ENCODE measurements at places on chromosomes 7 and 10.

GRCh38 chr10:117339578-117339977 is 35.7 kb downstream of the PDZD8 start:
- H3K4me3 ChIP-seq = no peak overlapping the region
- H3K27me3 ChIP-seq = no peaks in the 10 kb centered on the region
- H3K4me1 ChIP-seq = peaks cover under 1% of the 10 kb centered on the region
- no peaks in the 10 kb centered on the region for H3K36me3 ChIP-seq
- no peak overlapping the region for H3K27ac ChIP-seq
- DNase-seq = no peak

DNA sequence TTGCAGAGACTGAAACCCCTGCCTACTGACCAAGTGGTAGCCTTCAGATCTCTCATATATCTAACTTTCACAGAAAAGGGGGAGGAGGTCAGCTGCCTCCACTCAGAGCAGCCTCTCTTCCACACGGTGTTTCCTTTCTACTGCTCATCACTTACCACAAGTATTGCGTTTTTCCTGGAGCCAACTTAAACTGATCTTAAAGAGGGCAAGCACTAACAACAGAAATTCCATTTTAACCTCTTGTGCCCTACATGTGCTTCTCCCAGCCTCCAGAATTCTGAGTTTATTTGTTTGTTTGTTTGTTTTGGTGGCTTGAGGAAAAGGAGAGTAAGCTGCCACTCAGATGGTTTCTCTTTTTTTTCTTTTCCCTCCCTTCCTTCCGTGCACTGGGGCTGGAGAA is 19.1 kb downstream of the SKIDA1 start:
- peaks cover 26% of the 10 kb centered on the region for H3K4me1 ChIP-seq
- H3K27ac ChIP-seq = no peak overlapping the region
- H3K36me3 ChIP-seq = no peaks in the 10 kb centered on the region
- no peak for DNase-seq
- no peak overlapping the region for H3K4me3 ChIP-seq
- H3K27me3 ChIP-seq = no peaks in the 10 kb centered on the region

- no peak overlapping the region for H3K4me3 ChIP-seq
- H3K27ac ChIP-seq = no peak overlapping the region
- DNase-seq = no peak
- H3K27me3 ChIP-seq = no peaks in the 10 kb centered on the region
- no peaks in the 10 kb centered on the region for H3K36me3 ChIP-seq
Measured at GRCh38 chr7:47634273-47634672, 52.4 kb upstream of the TNS3 start.

GRCh38 chr10:59325116-59325515 is 37.2 kb downstream of the FAM13C start:
- no peaks in the 10 kb centered on the region for H3K4me1 ChIP-seq
- H3K4me3 ChIP-seq = no peak overlapping the region
- no peaks in the 10 kb centered on the region for H3K27me3 ChIP-seq
- no peak overlapping the region for H3K27ac ChIP-seq
- no peaks in the 10 kb centered on the region for H3K36me3 ChIP-seq

DNA sequence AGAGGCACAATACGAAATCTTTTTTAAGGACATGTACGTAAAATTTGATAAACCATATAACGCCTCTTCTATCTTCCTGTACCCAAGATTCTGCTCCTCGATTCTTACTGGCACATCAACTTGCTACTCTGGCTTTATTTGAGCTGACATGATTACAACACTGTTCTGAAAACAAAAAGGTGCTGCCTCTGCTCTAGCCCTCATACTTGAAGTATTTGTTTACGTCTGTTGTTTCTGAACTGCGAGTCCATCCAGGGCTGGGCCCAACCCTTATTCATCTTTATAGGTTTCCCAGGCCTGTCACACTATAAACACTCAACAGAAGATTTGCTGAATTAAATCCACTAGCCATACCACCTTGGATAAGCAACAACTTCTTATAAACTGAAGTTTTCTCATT is 96.2 kb upstream of the SVIL start:
- H3K4me3 ChIP-seq = no peak overlapping the region
- no peaks in the 10 kb centered on the region for H3K36me3 ChIP-seq
- no peak for DNase-seq
- H3K27me3 ChIP-seq = no peaks in the 10 kb centered on the region
- H3K27ac ChIP-seq = no peak overlapping the region

- peak; percentile 62 for DNase-seq
- H3K27ac ChIP-seq = no peak overlapping the region
- H3K27me3 ChIP-seq = no peaks in the 10 kb centered on the region
- no peak overlapping the region for H3K4me3 ChIP-seq
Measured at GRCh38 chr10:13784067-13784466, 197.3 kb downstream of the PRPF18 start.

GRCh38 chr10:14478604-14479003 is 147.9 kb upstream of the FRMD4A start:
- no peak overlapping the region for H3K4me3 ChIP-seq
- H3K36me3 ChIP-seq = no peaks in the 10 kb centered on the region
- H3K27ac ChIP-seq = no peak overlapping the region
- H3K4me1 ChIP-seq = no peaks in the 10 kb centered on the region
- peak; percentile 80 for DNase-seq
- no peaks in the 10 kb centered on the region for H3K27me3 ChIP-seq

- peaks cover 2% of the 10 kb centered on the region for H3K4me1 ChIP-seq
- no peaks in the 10 kb centered on the region for H3K36me3 ChIP-seq
- H3K27ac ChIP-seq = no peak overlapping the region
- no peaks in the 10 kb centered on the region for H3K27me3 ChIP-seq
- no peak overlapping the region for H3K4me3 ChIP-seq
Measured at GRCh38 chr10:122564980-122565379, 4.4 kb downstream of the DMBT1 start.

Data from mesendoderm (in vitro differentiated cells).